ENCODE measurements at places on chromosomes 1 and 21.
A peak's percentile ranks its signal among the peaks of the same experiment; 100 is the strongest.

DNA sequence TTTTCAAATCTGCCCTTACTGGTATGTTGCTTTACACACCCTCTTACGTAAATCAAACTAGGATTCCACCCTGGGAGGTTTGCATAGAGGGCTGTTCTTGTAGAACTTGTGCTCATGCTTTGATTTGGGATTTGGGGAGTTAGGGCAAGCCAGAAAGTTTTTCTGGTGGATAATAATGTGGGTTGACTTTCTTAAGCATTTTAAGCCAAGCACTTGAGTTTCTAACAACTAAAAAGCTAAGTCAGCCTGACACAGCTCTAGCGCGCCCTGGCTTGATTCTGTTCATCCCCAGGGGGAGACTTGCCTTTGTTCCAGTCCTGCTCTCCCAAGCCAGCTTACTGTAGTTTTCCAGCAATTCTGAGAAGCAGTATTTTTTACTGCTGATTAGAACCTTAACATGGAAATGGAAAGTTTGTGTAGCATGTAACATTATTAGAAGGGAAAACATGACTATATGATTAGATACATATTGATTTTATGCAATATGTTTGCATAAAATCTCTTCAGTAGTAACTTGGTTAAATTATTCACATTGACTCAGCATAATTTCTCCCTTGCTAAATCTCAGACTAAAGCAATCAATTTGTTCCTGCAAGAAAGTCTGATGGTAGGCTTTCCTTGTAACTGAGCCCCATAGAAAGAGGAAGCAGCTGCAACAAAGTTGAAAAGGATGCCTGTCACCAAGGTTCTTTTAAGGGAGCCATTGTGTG, 11.0 kb upstream of the PGD start:
- DNase-seq = peak; percentile 69

GRCh38 chr1:206439205-206439604, 31.1 kb upstream of the IKBKE start:
- no peak for DNase-seq

DNA sequence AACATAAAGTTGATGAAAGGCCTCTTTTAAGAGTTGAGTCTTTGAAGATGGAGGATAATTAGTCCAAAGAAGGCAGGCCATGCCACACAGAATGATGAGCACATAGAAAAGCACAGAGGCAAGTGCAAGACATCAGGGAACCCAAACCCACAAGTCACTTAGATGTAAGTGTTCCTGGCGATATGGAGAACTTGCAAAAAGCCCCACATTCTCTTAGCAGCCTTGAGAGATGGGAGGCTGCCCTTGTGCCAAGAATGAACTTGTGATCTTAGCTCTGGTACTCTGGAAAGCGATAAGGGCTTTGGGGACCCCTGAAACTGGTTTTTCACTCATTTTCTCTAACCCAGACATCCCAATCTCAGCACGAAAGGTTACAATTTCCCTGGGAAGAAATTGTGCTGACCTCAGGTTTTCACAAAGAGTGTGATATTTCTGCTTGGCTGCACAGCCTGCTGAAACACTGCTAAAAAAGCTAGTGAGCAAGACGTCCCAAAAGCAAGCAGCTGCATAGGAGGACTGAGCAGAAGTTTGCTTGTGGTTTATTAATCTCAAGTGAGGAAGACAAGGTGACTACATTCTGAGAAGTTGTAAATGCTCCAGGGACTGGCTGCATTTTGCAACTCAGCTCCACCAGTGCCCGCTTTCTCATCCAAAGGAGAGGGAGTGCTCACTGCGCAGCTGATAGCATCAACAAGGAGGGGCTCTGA, 496.9 kb upstream of the CAMK1G start:
- DNase-seq = no peak

DNA sequence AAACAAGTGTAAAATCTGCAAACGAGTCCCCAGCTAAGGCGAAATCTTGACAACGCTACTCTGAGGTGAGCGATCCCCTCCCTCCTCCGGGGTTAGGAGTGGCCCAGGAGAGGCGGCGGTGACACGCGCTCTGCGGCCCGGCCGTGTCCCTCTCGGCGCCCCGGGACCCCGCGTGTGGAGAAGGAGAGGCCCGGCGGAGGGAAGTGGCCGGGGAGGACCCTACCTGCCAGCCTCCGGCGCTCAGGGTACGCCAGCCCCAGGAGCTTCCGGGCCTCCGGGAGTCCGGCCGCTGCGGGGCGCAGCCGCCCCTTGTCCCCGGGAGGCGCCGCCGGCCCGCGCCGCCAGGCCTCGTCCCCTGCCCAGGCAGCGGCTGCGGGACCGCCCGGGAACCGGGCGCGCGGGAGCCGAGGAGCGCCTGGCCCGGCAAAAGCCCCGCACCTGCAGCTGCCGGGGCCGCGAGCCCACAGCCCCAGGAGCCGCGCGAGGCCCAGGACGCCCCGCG, 543 bp downstream of the ABCB10 start:
- DNase-seq = peak; percentile 68

- no peak for DNase-seq
Observed at GRCh38 chr1:113538225-113538624, 147.9 kb downstream of the MAGI3 start.

GRCh38 chr1:177103005-177103852, 61.3 kb downstream of the ASTN1 start:
- DNase-seq = no peak

- no peak for DNase-seq
Observed at GRCh38 chr1:34800214-34800613, 7.4 kb downstream of the GJA4 start.

DNA sequence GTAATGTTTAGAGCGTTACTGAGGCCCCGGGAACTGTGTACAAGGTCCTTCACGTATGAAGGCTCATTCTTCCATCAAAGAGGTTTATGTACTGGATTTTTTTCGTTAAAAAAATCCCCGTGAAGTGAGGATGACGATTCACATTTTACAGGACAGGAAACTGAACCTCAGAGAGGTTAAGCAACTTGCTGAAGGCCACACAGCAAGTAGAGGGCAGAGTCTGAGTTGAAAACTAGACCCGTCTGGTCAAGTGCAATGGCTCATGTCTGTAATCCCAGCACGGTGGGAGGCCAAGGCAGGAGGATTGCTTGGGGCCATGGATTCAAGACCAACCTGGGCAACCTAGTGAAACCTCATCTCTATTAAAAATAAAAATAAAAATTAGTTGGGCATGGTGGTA, 140.2 kb downstream of the KAZN start:
- DNase-seq = no peak

- DNase-seq = no peak
Observed at GRCh38 chr1:60589046-60589748, 493.2 kb upstream of the NFIA start.

DNA sequence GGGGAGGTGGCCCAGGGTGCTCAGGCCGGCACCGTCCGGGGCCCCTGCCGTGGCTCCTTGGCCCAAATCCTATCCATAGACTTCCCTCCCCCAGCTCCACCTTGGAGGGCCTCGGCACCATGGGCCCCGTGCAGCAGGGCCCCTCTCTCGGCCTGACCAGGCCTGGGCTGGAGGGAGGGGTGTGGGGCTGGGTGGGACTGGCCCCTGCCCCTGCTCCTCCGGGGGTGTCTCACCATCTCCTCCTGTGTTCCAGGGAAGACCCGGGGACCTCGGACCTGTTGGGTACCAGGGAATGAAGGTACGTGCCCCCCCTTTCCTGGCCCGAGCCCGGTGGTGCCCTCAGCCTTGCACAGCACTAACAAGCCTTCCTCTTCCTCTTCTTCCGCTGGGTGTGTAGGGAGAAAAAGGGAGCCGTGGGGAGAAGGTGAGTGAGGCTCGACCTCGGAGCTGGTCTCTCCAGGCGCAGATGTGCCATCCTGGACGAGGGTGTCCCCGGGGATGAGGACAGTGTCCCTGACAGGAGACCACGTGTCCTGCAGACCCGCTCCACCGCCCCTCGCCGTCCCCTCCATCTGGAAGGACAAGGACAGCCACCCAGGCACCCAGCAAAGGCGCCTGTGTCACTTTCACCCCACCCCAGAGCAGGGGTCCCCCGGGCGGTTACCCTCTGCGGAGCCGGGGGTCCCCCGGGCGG, 7.9 kb downstream of the COL6A1 start:
- no peak for DNase-seq

DNA sequence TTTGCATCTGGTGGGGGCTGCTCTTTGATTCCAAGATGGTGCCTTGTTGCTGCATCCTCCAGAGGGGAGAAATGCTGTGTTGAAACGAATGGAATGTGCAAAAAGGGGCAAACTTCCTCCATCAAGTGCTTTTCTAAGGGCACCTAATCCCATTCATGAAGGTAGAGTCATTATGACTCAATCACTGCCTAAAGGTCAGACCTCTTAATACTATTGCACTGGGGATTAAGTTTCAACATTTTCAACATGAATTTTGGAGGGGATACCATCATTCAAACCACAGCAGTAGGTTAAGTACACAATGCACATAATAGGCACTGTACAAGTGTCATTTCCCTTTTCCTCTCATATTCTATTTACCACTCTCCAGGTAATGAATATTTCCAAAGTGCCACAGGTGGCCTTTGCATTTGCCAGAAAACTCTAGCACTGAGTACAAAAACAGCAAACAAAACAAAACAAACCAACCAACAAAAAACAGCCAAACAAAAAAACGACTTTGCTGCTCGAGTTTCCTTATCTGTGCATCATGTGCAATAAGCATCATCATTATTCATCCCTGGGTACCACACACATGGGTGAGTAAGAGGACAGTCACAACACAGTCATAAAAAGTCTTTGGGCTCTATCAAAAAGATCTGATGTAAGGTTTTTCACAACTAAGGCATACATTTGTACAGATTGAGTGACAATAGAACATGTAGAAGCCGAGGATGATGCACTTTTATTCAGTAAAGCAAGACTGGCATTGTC, 42.5 kb downstream of the IFI44 start:
- no peak for DNase-seq

- DNase-seq = peak; percentile 70
Observed at GRCh38 chr1:187051618-187052232, 223.0 kb downstream of the PLA2G4A start.

DNA sequence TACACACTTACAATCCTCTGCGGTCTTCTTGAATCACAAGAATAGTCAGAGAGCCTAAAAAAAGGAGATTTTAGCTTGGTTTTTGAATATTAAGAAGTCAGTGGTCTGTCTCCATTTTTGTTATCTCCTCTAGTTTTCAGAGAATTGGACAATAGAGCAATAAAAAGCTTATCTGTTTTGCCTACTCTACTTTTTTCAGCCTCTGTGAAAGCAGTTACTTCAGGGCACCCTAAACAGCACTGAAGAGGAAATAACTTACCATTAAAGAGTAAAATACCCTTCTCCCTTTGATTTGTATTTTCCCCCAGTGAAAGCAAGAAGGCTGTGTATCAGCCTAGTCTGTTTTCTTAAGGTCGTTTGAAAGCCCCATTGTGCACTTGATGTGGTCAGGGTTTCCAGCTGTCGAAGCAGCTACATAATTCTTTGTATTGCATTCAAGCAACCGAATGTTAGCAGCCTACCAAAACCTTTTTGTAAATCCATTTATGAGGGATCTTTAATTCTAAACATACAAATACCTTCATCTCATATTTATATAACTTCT, 1.0 kb downstream of the NTMT2 start:
- no peak for DNase-seq

DNA sequence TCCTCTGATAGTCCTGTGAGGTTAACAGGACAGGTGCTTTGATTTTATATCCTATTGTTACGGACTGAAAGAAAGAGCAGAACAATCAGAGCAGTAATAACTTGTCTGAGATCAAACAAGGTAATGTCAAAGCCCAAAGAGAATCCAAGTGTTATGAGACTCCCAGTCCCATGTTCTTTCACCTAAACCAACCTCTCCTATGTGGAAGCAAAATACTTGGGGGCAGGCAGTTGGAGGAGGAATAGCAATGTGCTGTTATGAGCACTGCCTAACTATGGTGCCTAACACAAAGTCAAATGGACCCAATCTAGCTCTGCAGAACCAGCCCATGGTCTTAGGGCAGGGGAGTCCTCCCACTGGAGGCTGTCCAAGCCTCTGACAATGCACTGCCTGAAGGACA, 28.1 kb downstream of the ACBD3 start:
- no peak for DNase-seq

DNA sequence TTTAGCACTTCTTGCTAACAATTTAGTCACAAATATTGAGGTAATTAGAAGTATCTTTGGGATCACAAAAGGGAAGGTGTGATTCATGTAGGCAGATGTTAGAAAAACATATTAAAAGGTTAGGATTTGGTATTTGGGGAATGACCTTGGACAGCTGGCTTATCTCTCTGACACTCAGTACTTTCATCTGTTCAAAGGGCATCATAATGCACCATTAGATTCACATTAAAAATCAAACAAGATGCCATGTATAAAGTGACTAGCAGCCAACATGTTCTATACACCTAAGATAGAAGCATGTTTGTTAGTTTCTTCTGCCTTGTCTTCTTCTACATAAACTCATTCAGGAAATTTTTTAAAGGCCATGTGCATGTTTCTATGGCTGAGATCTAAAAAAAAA, 56.5 kb upstream of the ESRRG start:
- DNase-seq = no peak

DNA sequence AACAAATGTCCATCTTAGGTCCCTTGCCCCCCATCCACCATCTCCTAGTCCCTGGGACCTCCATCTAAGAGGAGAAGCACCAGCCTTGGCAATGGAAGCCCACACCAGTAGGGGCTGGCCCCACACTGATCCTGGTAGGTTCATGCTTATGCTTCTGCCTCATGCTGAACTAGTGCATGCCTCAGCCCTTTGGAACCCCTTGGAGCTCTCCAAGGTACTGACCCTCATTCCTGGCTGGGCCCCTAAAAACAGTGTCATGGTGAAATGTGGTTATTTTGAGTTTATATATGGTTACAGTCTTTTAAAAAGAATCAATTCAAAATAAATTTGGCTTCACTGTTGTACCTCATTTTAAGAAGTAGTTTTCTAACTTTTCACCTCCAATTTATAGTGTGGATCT, 108.3 kb downstream of the HIVEP3 start:
- DNase-seq = peak; percentile 62

GRCh38 chr1:63674238-63674864, 81.1 kb downstream of the PGM1 start:
- DNase-seq = peak; percentile 70

- DNase-seq = peak; percentile 59
Observed at GRCh38 chr1:226107471-226108460, 45.2 kb downstream of the H3-3A start.

- no peak for DNase-seq
Observed at GRCh38 chr1:202834771-202835547, 24.2 kb downstream of the PCAT6 start.

- DNase-seq = no peak
Observed at GRCh38 chr1:45769261-45769932, 18.9 kb upstream of the IPP start.

GRCh38 chr1:54886724-54887664, at the start of gene DHCR24:
TSS of gene DHCR24 (minus strand) at chr1:54887195. CDS start at chr1:54887119, 76 bp downstream.
- DNase-seq = peak; percentile 75

- DNase-seq = no peak
Observed at GRCh38 chr1:218787826-218788225, 385.9 kb upstream of the LYPLAL1 start.

- peak; percentile 48 for DNase-seq
Observed at GRCh38 chr1:234519506-234519905, 40.5 kb upstream of the TARBP1 start.

- DNase-seq = no peak
Observed at GRCh38 chr1:207191776-207192175, 87.7 kb downstream of the C4BPA start.

DNA sequence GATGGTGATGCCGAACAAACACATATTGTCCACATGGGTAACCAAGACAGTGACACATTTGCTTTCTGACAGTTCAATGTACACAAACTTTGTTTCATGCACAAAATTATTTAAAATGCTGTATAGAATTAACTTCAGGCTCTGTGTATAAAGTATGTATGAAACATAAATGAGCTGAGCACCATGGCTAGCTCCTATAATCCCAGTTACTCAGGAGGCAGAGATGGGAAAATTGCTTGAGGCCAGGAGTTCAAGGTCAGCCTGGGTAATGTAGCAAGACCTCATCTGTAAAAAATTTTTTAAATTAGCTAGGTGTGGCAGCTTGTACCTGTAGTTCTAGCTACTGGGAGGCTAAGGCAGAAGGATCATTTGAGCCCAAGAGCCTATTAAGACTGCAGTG, 19.2 kb upstream of the RC3H1 start:
- DNase-seq = no peak
